ENCODE measurements at places on chromosomes 5 and 9. TPM values are rescaled to one million over a fixed set of nuclear protein-coding genes. Genes with fewer than 3 reads are reported as not detected.

ABCA1 gene
- total RNA-seq = 22.3 TPM

CCNO gene
- total RNA-seq = not detected

PPP3R2 gene
- total RNA-seq = not detected

UBTD2 gene
- 24.3 TPM for total RNA-seq

SPATA31C1 gene
- total RNA-seq = not detected

GRM6 gene
- not detected for total RNA-seq

TMC1 gene
- total RNA-seq = 0.22 TPM

PDE6A gene
- total RNA-seq = 0.11 TPM

TMEM215 gene
- not detected for total RNA-seq

Data from dermis lymphatic vessel endothelial cell (primary cell).